ENCODE measurements at places on chromosomes 7 and 10.

- peak; percentile 28 for DNase-seq
Observed at GRCh38 chr7:151925446-151926335, 30.6 kb upstream of the GALNTL5 start.

- DNase-seq = no peak
Observed at GRCh38 chr7:132312531-132313055, 263.7 kb downstream of the PLXNA4 start.

GRCh38 chr7:130740606-130741005 is 6.6 kb upstream of the KLF14 start:
- no peak for DNase-seq

DNA sequence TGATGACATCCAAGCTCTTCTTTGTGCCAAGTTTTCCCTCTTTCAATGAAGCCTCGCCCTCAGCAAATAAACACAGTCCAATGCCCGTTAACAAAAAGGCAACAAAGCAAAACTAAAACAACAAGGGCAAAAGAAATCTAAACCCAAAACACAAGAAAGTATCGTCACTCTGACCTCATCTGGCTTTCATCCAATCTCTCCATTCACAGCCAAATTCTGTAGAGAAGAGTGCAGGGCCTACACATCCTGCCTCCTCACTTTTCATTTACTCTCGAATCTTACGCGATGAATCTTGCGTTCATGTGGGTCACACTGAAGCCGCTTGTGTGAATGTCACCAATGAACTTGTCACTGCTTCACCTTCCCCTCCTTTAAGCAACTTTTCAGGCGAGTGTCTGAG is 15.9 kb upstream of the AKR1E2 start:
- DNase-seq = no peak

GRCh38 chr10:79079054-79079397 is 10.3 kb downstream of the ZMIZ1 start:
- DNase-seq = no peak

DNA sequence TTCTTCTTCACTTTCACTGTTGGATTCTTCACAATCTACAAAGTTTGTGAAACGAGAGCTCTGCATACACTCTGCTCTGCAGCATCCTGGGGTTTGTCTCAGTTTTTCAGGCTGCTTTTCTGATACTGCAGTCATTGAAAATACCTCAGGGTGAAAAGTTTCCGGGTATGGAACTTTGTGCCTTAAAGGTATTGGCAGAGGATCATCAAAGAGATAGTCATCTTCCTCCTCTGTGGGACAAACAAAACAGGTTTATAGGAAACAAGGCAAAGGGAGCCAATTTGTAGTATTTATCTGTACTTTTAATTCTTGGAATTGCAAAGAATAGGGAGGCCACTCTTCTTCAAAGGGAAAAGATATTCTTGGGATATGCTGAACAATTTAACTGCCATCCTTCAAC is 30.4 kb downstream of the SUV39H2 start:
- peak; percentile 70 for DNase-seq

- DNase-seq = no peak
Observed at GRCh38 chr10:111548084-111548726, 471.4 kb downstream of the ADRA2A start.

DNA sequence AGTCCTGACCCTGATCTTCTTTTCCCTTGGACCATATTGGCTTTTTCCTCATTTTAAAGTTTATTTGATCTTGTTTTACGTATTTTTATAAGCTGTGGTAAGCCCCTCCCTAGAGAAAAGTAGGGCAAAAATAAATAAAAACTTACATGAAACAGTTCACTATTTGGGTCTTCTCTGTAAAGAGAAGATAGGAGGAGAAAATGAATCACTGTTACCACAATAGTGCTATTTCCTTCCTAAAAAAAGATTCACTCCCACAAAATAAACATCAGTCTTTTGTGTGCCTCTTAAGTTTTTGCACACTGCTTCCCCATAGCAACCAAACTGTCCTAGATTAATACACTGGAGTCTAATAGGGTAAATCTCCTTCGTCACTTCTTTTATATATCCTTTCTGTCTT is 1.4 kb upstream of the SVIL start:
- DNase-seq = no peak

DNA sequence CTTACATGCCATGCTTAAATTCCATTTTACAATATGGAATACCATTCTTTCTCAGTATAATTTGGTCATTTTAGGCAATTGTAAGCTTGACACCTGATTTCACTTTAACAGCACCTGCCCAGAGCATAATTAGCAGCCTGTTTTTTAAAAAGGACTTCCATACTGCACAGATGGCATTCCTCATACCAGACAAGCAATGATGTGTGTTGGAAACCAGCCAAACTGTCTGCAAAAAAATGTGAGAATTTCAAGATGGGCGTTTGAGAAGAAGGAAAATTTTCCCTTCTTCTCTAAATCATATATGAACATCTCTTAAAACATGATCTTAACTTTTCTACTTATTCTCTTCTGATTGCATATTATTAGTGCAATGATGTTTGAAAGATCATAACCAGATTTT is 40.4 kb upstream of the AGMO start:
- DNase-seq = no peak

DNA sequence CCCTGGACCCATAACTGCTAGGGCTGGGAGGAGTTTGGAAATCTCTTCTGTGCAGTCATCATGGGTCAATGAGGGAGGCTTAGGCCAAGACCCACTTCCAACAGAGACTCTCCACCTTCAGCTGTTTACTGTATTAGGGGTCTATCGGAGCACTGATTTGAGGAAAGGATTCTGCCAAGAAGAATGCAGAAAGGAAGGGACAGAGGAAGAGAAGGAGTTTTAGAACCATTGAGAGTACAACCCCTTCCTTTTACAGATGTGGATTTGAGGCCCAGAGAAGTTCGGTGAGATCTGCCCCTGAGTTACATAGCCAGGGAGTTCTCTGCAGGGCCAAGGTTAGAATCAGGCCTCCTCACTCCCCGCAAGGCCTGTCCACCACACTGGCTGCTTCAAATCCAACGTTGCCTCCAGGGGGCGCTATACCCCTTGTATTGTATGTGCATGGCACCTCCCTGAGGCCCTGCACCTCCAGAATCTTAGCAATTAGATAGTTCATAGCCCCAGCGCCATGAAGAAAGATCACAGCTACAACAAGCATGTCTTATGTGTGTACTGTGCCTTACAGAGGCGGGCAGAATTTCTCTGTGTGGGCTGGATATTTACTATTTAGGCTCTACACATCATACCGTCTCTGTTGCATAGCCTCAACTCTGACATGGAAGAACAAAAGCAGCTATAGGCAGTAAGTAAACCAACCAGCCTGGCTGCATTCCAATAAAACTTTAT is 246.8 kb downstream of the SKIDA1 start:
- DNase-seq = peak; percentile 56

- no peak for DNase-seq
Observed at GRCh38 chr7:29105752-29106668, 40.3 kb downstream of the CPVL start.

- DNase-seq = no peak
Observed at GRCh38 chr10:120415709-120416330, 41.2 kb upstream of the PLPP4 start.

Measured in LNCaP clone FGC (cell line).